Stimulated activated CD8-positive, alpha-beta memory T cell treated with anti-CD3 and anti-CD28 coated beads, Interleukin-15, amount 100 ng/mL, for 48 hours (primary cell): ENCODE measurements at places on chromosomes 3 and 15.

DNA sequence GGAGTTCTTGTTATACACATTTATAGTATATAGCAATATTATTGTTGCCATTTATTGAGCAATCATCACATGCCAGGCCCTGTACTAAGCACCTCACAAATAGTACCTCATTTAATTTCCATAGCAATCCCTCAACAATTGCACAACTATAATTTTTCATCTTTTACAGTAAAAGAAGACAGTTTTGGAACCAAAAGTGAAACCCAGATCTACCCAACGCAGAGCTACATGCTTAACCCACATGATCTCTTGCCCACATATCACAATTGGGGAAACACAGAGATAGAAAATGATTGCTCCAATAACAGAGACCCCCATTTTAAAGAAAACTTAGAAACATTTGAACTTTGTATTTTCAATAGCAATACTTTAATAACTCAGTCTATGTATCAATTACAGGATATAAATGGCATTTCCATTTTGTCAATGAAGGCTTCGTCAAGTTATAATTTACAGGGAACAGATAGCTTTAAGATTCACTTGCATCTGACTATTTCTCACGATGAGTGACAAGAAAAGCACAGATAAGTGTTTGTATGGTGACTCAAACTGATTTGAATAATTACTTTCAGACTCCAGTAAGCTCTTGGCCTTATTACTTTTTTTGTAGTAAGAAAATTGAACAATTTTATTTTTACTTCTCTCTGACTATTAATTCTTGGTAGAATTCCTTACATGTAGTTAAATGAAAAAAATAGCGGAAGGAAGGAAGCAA lies 38.7 kb upstream of the CCDC50 start:
- DNase-seq, result no peak

DNA sequence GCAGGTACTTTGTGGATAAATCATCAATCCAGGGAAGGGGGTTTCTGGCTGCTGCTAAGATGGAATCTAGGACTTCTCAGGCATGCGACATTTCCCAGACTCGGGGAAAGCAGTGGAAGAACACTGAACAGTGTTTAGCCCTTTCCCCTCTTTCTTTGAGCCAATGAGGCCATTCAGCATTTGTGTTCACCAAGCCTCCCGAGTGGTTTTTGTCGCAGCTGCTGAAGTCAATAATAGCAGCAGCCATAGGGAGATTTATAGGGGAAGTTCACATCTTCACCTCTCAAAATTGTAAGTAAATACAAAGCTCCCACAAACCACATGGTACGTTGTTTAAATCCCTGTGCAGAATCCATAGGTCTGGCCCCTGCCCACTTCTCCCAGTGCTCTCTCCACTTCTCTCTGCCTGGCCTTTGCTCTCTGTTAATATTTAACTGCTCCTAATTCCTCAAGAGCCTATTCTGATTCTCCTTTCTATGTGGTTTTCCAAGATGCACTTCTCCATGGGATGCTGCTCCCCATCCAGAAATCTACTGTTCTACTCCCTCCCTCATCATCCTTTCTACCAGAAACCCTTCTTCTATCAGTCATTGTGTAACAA lies 230.7 kb downstream of the SHQ1 start:
- DNase-seq, result no peak

GRCh38 chr3:41041899-41042298 lies 157.4 kb upstream of the CTNNB1 start:
- DNase-seq, result no peak

DNA sequence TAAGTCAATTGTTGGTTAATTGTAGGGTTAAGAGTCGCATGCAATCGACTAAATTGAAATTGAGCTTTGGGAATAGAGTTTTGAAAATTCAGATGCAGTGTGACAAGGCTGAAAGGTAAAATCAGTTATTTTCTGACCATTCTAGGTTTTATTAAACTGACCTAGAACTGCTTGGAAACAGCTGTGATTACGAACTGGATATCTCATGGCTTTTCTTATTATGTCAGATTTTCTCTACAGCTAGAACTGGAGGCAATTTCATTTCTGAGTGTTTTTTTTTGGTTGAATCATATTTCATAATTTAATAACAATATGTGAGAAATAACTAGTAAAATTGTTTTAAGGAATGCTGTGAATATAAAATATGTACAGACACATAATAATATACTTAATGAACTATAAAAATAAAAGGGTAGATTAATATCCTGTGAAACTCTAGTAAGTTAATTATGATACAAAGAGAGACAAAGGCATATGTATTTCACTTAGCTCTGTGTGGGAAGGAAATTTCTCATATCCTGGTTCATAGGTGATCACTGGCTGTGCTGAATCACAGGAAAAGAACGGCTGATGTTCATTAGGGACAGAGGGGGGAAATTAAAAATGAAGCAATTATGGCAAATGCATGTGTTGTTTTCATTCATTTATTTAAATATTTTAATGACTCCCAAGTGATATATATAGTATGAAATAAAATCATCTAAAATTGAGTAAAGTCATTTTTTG lies 403.2 kb downstream of the ZIC1 start:
- no peak for DNase-seq

- DNase-seq, result no peak
Observed at GRCh38 chr3:28844298-28845005, 436.4 kb upstream of the RBMS3 start.

GRCh38 chr3:51673181-51673801 lies 2.2 kb downstream of the TEX264 start:
- DNase-seq, result no peak

DNA sequence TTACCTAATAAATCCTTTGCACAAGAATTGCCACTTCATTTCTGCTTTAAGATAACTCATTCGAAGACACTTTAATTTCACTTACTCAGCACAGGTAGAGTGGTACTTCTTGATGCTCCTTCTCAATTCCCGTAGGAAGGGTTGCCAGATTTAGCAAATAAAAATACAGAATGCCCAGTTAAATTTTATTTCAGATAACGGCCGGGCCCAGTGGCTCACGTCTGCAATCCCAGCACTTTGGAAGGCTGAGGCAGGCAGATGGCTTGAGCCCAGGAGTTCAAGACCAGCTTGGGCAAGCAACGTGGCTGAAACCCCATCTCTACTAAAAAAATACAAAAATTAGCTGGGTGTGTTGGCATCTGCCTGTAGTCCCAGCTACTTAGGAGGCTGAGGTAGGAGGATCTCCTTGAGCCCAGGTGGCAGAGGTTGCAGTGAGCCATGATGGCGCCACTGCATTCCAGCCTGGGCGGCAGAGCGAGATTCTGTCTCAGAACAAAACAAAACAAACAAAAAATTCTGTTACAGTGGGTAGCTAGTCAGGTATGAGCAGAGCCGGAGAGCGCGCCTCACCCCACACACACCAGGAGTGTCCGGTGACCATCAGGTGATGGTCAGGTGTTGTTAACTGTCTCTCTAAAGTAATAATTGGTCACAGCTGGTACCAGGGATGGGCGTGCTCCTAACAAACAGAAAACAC lies 92.8 kb downstream of the DNAH12 start:
- DNase-seq, result no peak

GRCh38 chr3:158659454-158660237 lies 12.8 kb downstream of the LXN start:
- DNase-seq, result peak; percentile 20

GRCh38 chr3:184562878-184563560 lies 1.4 kb downstream of the EPHB3 start:
- DNase-seq, result no peak

DNA sequence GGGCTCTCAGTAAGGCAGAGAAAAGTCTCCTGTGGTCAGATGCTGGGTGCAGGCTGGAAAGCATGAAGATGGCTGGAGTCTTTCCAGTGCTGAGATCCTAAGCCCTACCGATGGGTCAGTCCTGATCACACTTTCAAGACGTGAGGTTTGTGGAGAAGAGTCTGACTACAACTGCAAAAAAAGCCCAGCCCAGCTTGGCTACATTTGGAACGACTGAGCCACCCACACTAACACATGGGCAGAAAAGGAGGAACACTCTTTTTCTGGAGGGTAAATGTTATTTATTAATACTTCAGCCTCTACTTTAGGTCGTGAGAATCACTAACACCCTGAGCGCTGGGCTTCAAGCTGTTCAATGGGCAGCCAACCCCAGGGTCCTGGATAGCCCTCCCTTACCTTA lies 22.0 kb upstream of the C3orf22 start:
- no peak for DNase-seq

DNA sequence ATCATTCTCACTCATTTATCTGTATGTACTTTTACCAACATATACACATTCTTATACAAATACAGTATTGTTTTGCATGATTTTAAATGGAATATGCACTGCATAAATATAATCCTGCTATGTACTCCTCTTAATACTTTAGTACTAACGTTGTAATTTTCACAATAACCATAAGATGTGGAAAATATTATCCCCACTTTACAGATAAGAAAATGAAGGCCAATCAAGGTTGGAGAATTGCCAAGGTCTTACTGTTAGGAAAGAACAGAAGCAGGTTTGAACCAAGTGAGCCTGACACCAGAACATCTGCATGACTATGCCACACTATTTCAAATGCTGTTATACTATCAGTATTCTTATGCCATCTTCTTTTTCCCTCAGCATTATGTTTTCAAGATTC lies 32.9 kb downstream of the BCL2A1 start:
- DNase-seq, result no peak

GRCh38 chr3:148331081-148331846 lies 366.4 kb upstream of the AGTR1 start:
- DNase-seq, result no peak

GRCh38 chr3:57952208-57952631 lies 56.0 kb upstream of the FLNB start:
- DNase-seq, result no peak

- DNase-seq, result no peak
Observed at GRCh38 chr15:77039848-77040247, 31.1 kb downstream of the TSPAN3 start.

DNA sequence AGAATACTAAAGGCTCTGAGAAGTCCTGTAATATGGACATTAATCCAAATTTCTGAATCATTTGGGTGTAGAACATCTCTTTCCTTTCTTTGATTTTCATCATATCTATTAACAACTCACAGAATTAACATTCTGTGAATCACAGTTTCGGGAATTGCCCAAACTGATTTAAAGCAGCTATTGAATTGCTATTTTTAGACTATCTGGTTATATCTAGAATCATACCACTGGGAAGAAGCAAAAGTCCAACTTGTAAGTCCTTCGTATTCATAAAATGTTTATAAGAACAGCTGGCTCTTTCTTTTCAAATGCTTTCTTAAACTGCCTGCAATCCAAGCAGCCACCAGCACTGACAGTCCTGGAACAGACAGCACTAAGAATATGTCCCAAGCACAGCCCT lies 733.0 kb downstream of the NTRK3 start:
- DNase-seq, result no peak

- DNase-seq, result peak; percentile 59
Observed at GRCh38 chr3:64030741-64031140, 7.4 kb upstream of the PSMD6 start.

- no peak for DNase-seq
Observed at GRCh38 chr3:9770276-9770812, 597 bp upstream of the CAMK1 start.

GRCh38 chr15:47741907-47742306 lies 24.6 kb downstream of the SEMA6D start:
- no peak for DNase-seq

DNA sequence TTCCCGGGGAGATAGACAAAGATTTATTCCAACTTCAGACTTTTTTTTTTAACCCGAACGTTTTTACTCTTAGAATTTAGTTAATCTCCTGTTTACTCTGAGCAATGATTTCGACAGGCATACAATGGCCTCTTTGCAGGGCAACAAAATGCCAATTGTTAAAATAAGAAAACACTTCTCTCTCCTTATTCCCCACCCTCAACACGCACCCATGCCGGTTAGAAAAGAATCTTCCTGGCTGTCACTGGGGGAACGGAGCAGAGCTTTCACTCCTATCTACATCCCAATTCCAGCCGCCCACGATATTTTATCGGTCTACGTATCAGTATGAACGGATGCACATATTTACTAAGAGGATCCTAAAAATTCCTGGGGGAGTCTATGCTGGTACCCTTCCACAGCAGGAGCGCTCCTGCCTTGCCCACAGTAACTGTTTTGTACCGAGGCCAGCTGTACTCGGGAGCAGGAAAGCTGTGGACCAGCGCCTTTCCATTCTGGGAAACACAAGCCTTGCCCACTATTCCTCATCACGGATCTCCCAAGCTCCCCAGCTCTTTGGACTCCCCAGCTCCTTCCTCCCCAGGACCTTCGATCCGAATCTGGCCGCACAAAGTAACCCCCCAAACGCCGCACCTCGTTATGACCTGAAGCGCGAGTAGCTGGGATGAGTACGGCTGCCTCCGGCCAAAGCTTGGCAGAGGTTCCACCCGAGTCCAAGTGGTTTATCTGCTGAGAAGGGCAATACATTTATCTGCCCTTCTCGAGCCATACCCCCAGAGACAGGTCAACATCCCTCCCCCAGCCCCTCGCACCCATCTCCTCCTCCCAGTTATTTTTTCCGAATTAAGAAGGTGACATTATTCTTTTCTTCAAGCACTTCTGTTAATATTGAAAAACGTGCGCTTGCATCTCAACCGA lies 2.2 kb upstream of the FOXB1 start:
- no peak for DNase-seq

- DNase-seq, result peak; percentile 46
Observed at GRCh38 chr15:51861557-51862359, 32.3 kb downstream of the TMOD3 start.

DNA sequence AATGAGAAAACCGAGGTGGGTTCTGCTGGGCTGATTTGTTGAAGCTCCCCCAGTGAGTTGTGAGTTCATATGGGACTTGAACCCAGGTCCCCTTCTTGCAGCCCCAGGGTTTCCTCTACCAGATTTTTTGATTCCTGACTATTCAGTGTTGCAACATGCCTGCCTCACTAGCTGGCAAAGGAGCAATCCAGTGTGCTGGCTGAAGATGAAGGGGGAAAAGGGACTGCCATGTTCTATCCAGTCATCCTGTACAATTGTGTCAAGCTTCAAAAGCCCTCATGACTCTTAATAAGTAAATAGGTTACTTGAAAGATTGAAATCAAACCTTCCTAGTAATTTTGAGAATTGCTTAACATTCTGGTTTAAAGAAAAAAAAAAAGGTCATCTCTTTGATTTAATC lies 211.5 kb upstream of the TP63 start:
- DNase-seq, result no peak

- DNase-seq, result no peak
Observed at GRCh38 chr15:92033723-92034122, 180.2 kb downstream of the SLCO3A1 start.

GRCh38 chr15:100244796-100245486 lies 96.8 kb downstream of the ADAMTS17 start:
- DNase-seq, result no peak

DNA sequence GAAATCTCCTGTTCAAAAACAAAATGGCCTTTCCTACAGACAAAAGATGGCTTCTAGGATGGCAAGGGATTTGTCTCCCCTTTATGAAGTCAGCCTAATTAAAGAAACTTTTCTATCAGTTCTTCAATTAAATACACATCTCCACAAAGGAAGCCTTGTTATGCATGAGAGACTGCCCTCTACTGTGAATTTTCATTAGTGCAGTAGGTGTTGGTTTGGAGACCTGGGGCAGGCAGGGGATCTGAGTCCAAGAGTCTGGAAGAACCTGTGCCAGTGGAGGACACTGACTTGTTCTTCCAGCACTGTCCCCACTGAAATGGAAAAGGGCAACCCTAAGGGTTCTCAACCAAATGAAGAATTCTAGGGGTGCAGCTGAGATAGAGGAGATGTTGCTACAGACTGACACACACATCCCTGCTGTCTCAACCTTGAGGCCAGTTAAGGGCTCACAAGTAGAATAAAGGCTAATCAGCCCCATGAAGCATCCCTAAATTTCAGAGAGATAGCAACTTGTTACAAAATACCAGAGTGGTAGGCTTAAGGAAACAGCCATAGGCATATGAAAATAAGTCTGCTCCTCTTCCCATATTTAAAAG lies 174.0 kb upstream of the PRICKLE2 start:
- no peak for DNase-seq

GRCh38 chr3:13570391-13571194 lies 21.7 kb downstream of the FBLN2 start:
- no peak for DNase-seq
